ENCODE measurements at places on chromosomes 7 and 10.

- DNase-seq = peak; percentile 87
Observed at GRCh38 chr10:98323221-98324164, 55.5 kb upstream of the LOXL4 start.

- DNase-seq = no peak
Observed at GRCh38 chr10:69538461-69538860, 34.8 kb downstream of the NEUROG3 start.

GRCh38 chr7:130931423-130931822 lies 197.4 kb upstream of the KLF14 start:
- DNase-seq = no peak

DNA sequence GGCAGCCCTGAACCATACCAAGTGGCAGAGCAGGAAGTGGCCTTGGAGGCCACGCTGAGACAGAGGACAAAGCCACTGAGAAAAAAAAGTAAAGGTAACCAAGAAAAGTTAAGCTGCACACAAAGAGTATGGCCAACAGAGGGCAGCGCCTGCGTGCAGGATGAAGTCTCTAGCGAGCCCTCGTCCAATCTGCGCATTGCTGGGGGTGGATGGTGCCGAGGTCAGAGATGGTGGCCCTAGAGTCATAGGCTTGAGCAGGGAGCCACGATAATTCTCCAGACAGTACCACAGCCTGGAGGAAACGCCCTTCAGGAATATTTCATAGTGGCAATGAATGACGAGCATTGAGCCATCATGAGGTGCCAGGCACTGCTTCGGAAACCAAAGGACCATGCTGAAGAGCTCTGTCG lies 9.7 kb downstream of the ATP6V0E2 start:
- DNase-seq = no peak

- DNase-seq = no peak
Observed at GRCh38 chr10:123165445-123166072, 11.4 kb downstream of the BUB3 start.

DNA sequence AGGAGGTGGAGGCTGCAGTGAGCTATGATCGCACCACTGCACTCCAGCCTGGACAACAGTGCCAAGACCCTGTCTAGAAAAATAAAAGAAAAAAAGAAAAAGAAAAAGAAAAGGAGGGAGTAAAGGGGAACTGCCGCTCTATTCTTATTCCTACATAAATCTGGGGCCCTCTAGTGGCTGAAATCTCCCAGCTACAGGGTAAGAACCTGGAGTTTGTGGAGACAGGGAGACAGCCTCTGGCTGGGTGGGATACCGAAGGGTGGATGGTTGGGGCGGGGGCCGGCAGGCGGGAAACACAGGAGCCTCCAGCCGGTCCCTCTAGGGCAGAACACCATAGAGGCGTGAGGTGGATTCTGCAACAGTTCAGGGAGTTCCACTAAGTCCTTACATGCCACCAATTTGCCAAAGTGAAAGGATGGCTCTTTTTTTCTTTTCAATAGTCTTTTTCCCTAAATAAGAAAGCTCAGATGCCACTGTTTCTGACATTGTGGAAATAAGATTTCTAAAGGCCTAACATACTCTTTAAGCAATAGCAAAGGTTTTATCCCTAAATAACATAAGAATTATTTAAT lies 117.3 kb downstream of the SVIL start:
- no peak for DNase-seq

GRCh38 chr10:111015181-111015580 lies 61.6 kb upstream of the ADRA2A start:
- no peak for DNase-seq

- no peak for DNase-seq
Observed at GRCh38 chr10:103926722-103927319, 8.8 kb upstream of the STN1 start.

DNA sequence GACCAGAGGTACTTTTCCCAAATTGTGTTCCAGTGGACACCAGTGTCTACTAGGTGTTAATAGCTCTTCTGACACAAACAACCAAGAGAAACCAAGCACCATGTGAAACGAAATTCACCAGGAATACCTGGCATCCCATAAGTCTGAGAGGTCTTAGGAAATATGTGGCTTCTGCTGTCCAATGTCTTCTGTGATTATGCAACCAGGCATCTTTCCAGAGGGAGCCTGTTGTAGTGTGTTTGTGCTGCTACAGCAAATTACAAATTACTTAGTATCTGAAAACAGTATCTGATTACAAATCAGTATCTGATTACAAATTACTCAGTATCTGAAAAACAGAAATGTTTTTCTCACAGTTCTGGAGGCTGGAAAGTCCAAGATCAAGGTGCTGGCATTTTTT lies 133.6 kb upstream of the NPVF start:
- DNase-seq = no peak

DNA sequence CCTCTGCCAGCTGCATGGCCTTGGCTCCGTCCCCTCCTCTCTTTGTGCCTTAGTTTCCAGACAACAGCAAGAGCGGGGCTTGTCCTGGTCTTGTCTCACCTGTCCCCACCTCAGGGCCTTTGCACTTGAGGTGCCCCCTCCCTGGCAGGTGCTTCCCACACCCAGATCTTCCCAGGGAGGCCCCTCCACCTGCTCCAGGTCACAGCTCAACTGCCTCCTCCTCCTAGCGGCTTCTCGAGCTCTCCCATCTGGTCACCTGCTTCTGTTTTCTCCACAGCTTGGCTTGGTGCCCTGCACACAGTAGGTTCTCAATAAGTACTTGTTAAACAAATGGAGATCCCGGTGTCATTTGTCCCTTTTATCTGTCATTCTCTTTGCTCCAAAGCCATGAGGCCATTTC lies 64.3 kb upstream of the ZNF716 start:
- DNase-seq = no peak

GRCh38 chr10:121608469-121609190 lies 10.4 kb upstream of the FGFR2 start:
- DNase-seq = no peak

DNA sequence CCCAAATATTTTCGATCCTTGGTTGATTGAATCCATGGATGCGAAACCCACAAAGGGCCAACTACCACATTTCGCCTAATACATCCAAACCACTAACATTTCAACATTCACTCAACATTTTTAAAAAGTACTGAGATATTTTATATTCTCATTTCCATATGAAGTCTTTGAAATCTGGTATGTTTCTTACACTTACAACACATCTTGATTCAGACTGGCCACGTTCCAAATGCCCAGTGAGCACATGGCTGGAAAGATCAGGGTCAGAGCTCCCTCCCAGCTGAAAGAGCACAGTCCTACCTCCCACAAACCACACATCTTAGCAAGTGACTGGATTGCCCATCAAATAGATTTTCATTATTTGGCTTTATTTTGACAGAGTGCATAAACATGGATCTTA lies 18.9 kb downstream of the NCAPG2 start:
- DNase-seq = peak; percentile 22

- no peak for DNase-seq
Observed at GRCh38 chr10:3687510-3688081, 97.4 kb downstream of the KLF6 start.

DNA sequence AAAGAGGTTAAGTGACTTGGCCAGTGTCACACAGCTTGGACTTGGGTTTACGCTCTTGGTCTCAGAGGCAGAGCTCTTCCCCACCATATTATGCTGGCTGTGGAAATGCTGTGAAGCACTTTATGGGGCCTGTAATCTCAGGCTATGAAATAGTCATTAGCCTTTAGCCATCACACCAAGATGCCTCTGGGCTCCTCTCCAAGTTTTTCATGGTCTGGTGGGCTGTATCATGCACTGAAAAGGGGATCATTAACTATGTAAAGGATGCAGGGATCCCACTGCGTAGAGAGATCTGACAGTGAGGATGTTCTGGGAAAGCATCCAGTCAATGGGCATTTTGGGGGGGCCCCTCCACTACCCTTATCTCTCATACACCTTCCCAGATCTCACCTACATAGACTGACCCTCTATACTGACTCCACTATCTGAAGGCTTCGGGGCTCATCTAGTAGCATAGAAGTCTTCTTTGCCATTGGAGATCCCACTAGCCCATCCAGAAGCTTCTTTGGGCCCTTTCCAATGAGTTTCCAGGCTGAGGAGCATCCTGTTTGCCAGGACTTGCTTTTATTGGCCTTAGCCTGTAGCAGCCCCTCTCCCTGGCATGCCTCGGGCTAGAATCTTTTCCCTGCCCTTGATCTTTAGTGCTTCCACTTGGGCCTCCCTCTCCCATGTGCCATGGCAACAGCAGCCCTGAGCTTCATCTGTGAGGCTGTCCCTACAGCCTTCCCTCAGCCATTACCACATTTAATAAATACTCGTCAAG lies 19.6 kb downstream of the FRMPD2 start:
- no peak for DNase-seq

GRCh38 chr7:18638594-18639452 lies 143.3 kb downstream of the HDAC9 start:
- peak; percentile 7 for DNase-seq

DNA sequence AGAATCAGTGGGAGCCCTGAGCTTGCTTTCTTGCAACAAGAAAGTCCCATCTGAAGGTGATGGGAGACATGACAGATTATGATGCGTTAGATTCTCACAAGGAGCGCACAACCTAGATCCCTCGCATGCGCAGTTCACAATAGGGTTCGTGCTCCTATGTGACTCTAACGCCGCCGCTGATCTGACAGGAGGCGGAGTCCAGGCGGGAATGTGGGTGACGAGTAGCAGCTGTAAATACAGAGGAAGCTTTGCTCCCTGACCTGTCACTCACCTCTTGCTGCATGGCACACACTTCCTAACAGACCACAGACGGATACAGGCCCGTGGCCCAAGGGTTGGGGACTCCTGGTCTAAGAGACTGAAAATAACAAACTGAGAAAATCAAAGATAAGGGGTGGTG lies 1163.4 kb upstream of the AUTS2 start:
- DNase-seq = no peak

GRCh38 chr10:101397140-101397539 lies 43.2 kb downstream of the BTRC start:
- DNase-seq = peak; percentile 21

DNA sequence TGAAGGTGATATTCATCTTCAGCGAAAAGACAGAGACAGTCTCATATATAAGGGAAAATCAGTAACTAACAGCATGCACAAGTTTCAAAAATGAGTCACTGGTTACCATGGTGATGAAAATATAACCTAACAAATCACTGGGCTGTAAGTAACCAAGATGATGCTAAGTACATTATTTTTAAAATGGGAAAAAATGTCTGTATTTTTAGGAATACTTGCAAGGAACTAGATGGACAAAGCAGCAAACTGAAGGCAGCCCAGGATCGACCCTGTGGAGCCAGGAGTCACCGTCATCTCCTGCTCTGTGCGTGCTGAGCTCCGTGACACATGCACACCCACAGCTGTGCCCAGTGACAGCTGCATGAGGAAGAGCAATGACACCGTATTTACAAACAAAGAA lies 137.3 kb downstream of the ELMO1 start:
- peak; percentile 0 for DNase-seq

DNA sequence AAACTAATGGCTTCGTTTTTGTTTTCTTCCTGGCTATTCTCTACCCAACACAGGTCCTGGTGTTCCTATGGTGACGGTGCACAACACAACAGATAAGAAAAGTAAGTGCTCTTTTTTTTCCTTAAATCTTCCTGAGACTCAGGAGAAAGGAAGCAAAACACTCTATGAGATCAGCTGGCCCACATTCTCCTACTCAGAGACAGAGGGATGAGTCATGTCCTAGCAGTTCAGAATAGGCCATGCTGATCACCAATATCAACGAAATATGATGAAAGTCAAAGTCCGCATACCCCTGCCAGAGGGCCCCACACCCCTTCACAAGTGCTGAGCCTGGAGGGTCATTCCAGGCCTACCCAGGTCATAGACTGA lies 149.2 kb downstream of the PAXIP1 start:
- DNase-seq = no peak

- no peak for DNase-seq
Observed at GRCh38 chr10:79336276-79336675, 11.0 kb upstream of the PPIF start.

DNA sequence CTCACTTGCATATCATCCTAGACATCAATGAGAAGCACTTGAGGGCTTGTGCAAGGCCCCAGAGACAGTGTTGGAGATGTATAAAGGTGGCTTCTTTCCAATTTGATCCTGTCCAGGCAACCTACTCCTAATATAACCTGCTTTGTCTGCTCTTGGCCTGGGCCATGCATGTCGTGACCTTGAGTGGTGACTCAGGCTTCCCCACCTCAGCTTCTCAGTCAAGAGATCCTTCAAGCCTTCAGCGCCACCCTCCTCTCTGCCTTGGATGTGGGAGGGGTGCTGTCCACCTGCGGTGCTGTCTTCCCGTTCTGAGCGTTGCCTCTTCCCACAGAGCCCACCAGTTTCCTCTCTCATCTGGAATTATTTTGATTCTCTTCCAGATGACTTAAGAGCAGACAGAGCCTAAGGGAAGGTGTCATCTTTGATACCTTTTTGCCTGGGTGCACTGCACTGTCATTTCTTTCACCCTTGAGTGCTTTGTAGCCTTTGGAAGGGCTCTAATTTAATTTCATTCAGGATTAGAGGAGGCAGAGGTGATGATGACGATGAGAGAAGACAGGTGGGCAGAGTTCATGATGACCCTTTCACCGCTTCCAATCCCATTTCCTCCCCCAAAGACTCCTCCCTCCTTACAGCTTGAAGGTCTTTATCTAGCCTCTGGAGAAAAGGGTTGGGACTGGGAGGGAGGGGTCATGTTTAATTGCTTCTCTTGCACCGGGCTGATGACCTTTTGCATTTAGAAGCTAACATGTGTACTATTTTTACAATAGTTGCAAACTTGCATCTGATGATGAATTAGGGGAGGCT lies 6.9 kb downstream of the LSMEM1 start:
- DNase-seq = no peak

DNA sequence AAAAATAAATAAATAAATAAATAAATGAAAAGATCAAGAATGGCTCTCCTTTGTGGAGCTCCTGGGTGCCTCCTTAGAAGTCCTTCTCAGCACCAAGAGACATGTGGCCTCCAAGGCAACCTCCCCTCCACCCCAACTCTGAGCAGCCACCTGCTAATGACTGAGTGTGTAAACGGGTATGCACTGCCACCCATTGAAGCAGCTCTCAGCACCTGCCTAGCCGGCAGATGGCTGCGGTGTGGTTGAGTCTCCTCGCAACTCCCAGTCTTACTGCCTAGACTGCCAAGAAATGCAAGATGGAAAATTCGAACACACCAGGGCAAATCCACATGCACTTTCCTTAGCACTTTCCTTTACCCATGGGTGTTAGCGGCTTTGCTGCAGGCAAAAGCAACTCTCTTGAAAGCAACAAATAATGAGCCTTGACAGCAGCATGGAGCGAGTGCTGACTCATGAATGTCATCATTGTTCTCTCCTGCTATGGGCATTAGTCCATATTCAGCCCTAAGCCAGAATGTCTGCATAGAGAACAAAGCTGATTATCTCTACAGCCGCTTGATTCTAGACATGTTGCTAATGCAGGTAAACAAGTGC lies 913.9 kb upstream of the AUTS2 start:
- DNase-seq = no peak

- no peak for DNase-seq
Observed at GRCh38 chr7:34675749-34676374, 17.8 kb downstream of the NPSR1 start.

GRCh38 chr7:1882451-1882850 lies 212.4 kb downstream of the ELFN1 start:
- no peak for DNase-seq

- DNase-seq = no peak
Observed at GRCh38 chr7:768881-769504, 41.9 kb upstream of the PRKAR1B start.

GRCh38 chr7:95840953-95841950 lies 68.9 kb downstream of the DYNC1I1 start:
- no peak for DNase-seq

GRCh38 chr7:46009211-46009610 lies 88.1 kb upstream of the IGFBP3 start:
- DNase-seq = no peak

GRCh38 chr7:129263168-129263567 lies 38.3 kb downstream of the AHCYL2 start:
- DNase-seq = no peak

Measured in fibroblast of skin of left quadriceps (primary cell).